ENCODE measurements at places on chromosomes 2 and 18.

DNA sequence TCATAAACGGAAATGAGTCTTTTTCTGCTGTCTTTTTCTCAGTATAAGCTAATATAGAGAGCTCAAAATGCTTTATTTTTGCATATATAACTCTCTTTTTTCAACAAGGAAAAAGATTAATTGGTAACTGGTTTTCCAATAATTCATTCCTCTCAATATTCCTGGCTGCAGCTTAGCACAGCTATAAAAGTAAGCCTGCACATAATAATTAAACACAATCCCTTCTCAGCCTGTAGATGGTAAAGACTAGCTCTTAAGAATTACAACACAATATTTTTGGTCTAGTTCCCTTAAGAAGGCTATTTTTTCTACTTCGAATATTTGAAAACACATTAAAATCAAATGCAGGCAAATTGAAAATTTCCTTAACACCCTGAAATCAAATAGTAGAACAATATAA lies 258.0 kb downstream of the DOK6 start:
- no peak for DNase-seq

- no peak for DNase-seq
Observed at GRCh38 chr2:215982465-215982875, 30.9 kb downstream of the MREG start.

- no peak for DNase-seq
Observed at GRCh38 chr2:237631007-237631785, 3.8 kb downstream of the LRRFIP1 start.

- DNase-seq = no peak
Observed at GRCh38 chr2:122341007-122341406, 585.6 kb downstream of the TSN start.

DNA sequence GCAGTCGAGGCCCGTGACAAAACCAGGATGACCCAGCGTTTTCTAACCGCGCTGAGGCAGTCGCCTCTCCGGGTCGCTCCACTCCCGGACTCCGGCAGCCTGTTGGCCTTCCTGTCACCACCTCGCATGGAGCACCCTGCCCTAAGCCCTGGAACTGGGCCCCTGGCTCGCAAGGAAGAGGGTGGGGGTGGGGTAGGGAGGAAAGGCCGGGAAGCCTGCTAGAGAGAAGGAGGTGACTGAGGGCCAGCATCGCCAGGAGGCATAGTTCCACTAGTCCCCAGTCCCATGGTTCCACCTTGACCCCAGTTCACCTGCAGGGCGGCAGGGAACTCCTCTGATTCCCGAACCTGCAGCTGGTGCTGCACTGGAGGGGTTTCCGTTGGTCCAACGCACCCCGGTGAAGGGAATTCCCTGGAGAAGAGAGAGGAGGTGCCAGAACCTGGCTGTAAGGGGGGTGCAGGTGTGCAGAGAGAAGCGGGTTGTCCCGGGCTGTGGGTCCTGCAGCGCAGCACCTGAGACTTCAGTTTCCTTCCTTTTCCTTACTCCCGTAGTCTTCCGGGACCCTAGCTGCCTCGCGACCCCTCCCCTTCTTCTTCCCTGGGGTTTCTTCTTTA lies 11.8 kb upstream of the EN1 start:
- no peak for DNase-seq

DNA sequence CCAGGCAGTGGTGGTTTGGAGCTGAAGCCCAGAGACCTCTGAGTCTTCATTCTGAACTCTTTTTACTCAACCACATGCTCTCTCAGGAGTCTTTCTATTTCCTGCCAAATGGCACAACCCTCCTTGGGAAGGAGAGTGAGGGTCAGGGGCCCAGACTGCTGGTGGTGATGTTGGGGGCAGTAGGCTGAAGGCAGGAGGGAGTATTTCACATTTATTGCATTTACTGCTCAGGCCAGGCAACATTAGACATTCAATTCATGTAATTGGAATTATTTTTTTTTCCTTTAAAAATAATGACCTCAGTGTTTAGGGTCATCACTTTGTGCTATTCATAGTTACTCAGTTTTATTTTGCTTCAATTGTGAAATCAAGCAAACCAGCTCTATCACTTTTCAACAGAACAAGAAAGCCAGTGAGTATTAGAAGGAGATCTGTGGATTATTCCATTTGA lies 311.3 kb upstream of the NT5C1B start:
- DNase-seq = no peak
